ENCODE measurements at places on chromosomes 4 and X.

GRCh38 chrX:5708251-5708650, 520.4 kb downstream of the NLGN4X start:
- DNase-seq = no peak

- no peak for DNase-seq
Observed at GRCh38 chrX:107482046-107482445, 32.6 kb downstream of the FRMPD3 start.

- DNase-seq = peak; percentile 6
Observed at GRCh38 chr4:116020141-116020722, 906.8 kb upstream of the NDST4 start.

GRCh38 chrX:47482512-47483305, at the start of gene ZNF41:
ZNF41 (minus strand) TSS chrX:47483222; CDS start chrX:47467481, 15,741 bp downstream.
- DNase-seq = peak; percentile 80

DNA sequence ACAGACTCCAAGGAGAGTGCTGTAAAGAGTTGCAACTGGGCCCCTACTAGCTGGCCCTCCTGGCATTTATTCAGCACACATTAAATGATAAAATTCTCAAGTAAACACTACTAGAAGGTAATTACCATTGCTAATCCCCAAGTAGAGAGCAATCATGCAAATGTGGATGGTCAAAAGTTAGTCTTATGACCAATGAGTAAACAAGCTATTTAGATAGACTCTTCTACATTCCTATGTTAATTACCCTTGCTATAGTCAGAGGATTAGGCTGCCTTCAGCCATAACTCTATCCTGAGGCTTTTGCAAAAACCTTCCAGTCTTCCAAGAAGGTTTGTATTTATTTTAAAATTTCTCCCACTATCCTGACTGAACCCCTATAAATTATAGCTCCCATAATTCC, 28.3 kb upstream of the HPGD start:
- peak; percentile 31 for DNase-seq

DNA sequence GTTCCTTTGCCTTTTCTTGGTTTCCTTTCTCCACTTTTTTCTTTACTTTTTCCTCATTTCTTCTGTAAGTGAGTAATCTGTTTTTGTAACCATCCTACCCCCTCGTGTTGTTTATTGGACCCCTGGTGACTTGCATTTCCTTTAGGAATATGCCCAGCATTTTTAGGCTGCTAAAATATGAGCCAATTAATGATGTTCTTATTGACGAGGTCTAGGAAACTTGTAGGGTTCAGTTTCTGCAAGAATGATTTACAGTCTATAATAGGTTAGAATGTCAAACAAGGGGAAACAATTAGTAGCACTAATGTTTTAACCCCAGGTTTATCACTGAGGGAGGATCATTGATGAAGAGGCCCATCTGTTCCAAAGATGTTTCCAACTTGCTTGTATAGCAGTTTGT, 79.0 kb downstream of the CPE start:
- DNase-seq = no peak

GRCh38 chr4:126267689-126268088, 952.9 kb downstream of the FAT4 start:
- no peak for DNase-seq

- no peak for DNase-seq
Observed at GRCh38 chr4:186074189-186074588, 5.2 kb downstream of the TLR3 start.

DNA sequence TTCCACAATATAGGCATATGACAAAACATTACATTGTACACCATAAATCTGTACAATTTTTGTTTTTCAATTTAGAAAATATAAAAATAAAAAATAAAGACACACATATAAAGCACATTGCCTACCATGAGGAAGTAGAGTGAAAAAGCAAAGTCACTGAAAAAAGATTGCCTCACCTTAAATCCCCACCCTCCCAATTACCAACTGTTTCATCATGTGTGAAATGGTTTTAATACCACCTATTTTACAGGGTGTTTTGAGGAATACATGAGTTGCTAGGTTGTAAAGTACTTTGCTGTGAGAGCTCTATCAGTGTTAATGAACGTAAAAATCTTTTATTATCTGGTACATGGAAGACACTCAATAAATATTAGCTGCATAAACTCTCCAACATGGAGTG, 373.6 kb upstream of the NDST3 start:
- no peak for DNase-seq

GRCh38 chr4:16168710-16169388, 57.4 kb downstream of the TAPT1 start:
- DNase-seq = no peak

DNA sequence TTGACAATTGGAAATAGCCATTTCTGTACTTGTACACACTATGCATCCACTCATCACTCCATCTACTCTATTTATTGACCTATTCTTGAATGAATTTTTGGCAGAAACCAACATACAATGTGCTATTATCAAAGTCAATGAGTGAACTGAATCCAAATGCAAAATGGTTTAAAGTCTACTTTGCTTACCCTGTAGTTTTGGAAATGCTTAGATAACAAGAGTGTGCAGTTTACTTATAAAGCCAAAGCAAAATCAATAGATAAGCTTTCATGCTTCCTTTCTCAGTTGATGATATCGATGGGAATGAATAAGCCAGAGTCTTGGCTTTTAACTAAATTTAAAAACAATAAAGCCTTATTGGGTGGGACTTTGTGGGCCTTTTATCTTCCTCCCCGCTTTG, 58.9 kb upstream of the SPANXB1 start:
- no peak for DNase-seq

- no peak for DNase-seq
Observed at GRCh38 chrX:13463608-13464007, 105.8 kb upstream of the EGFL6 start.

DNA sequence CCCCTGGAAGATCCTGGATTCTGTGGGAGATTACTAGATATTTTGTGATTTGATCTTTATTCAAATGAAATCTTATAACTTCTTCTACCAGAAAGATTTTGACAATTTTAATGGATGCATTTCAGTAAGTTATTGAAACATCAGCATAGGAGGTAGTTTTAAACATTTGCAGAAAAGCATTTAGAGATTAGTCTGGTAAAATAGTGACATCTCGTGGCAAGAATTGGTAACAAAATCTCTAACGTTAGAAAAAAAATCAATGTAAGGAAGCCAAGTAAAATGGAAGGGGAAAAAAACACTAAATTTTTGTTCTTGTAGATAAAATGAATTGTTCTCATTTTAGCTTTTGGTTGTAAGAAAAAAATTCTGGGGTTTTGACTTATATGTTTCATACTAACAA, 73.3 kb downstream of the TASL start:
- peak; percentile 24 for DNase-seq

DNA sequence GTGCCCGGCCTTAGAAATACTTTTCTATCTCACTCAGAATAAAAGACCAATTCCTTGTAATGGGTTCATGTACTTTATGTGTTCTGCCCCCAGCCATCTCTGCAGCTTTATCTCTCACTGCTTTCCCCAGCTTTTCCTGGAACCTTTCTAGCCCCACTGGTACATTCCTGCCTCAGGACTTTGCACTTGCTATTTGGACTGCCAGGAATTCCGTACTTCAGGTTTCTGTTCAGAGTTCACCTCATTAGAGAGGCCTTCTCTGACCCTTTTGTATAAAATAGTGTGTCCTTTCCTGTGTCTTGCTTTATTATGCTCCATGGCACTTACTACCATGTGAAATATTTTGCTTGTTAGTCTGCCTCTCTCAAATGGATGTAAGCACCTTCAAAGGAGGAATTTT, 112.5 kb downstream of the PDLIM5 start:
- DNase-seq = peak; percentile 16

All from GM23338 (cell line).